NB4 (cell line): ENCODE measurements at places on chromosomes 16 and 17.
A peak's percentile ranks its signal among the peaks of the same experiment; 100 is the strongest.

DNA sequence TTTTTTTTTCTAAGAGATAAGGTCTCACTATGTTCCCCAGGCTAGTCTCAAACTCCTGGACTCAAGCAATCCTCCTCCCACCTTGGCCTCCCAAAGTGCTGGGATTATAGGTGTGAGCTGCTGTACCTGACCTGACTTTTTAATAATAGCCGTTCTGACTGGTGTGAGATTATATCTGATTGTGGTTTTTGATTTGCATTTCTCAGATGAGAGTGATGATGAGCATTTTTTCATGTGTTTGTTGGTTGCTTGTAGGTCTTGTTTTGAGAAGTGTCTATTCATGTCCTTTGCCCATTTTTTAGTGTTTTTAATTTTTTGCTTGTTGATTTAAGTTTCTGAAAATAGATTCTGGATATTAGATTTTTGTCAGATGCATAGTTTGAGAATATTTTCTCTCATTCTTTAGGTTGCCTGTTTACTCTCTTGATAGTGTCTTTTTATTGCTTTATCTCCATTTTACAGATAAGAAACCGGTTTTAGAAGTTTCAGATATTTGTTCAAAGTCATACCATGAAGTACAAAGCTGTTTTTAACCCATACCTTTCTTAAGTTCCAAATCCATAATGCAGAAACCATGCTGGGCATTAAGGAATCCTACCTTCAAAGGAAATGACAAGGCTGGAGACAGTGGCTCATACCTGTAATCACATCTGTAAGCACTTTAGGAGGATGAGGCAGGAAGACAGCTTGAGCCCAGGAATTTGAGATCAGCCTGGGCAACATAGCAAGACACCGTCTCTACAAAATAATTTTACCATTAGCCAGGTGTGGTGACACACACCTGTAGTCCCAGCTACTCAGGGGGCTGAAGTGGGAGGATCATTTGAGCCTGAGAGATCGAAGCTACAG lies 168.4 kb upstream of the TBX2 start:
- DNase-seq, result no peak

DNA sequence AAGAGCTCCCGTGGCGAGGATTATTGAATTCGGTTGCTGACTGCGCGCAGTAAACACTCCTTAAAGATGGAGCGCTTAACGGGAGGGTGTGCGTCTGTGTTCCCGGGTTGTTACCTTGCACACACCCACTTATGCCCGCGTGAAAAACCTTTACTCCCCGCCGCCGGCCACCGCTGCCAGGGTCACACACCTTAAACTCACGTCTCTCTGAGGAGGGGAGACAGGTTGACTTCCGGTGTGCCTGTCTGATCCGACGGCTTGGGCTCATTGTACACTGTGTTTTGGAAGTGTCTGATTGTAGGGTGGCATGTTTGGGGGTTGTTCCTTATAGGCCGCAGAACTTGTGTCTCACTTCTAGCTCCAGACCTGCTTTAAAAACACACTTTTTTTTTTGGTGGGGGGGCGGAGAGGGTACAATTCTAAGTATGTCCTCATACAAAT lies 66.8 kb downstream of the KPNA2 start:
- DNase-seq, result peak; percentile 30

GRCh38 chr16:88798772-88799455 lies 4.7 kb upstream of the CDT1 start:
- peak; percentile 78 for DNase-seq

GRCh38 chr17:48543854-48544348 lies 1.0 kb downstream of the HOXB2 start:
- no peak for DNase-seq

DNA sequence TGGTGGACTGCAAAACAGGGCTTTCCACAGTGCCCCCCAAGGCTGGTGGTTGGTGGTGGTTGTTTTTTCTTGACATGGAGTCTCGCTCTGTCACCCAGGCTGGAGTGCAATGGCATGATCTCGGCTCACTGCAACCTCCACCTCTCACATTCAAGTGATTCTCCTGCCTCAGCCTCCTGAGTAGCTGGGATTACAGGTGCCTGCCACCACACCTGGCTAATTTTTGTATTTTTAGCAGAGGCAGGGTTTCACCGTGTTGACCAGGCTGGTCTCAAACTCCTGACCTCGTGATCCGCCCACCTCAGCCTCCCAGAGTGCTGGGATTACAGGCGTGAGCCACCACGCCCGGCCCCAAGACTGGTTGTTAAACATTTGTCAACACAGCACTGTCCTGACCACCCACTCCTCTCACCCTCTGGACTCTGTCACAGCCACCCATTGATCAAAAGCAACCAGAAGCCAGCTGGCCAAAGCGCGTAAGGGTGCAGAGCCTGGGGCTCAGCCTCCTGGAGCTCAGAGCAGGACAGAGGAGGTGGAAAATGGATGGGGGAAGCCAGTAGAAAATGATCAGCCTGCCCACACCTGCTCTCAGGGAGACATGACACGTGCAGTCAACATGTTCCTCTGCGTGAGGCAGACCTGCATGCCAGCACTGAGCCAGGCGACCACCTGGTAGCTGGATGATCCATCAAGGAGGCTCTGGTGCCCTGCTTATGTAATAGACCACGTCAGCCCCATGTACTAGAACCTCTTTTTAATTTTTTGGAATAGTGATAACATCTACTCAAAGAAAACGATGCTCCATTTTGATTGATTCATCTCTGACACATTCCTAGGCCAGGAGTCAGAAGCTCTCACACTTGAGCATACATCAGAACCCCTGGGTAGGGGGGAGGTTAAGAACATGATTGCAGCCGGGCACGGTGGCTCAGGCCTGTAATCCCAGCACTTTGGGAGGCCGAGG lies 14.8 kb upstream of the OSGIN1 start:
- DNase-seq, result no peak

DNA sequence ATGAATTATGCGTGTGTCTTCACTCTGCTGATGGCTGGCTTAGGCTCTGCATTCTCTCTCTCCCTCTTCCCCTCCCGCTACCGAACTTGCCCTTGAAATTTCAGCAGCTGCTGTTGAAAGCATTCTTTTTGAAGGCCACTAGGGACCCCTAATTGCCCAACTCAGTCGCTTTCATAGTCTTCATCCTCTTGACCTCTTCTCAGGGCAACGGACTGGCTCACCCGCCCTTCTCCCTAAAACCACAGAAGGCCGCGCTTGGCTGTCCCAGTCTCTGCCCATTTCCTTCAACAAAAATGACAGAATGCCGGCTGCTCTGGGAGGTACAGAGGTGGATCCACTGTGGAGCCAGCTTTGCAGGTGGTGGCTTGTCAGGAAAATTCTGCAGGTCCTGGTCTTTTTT lies 21.0 kb upstream of the FMNL1 start:
- DNase-seq, result peak; percentile 95

DNA sequence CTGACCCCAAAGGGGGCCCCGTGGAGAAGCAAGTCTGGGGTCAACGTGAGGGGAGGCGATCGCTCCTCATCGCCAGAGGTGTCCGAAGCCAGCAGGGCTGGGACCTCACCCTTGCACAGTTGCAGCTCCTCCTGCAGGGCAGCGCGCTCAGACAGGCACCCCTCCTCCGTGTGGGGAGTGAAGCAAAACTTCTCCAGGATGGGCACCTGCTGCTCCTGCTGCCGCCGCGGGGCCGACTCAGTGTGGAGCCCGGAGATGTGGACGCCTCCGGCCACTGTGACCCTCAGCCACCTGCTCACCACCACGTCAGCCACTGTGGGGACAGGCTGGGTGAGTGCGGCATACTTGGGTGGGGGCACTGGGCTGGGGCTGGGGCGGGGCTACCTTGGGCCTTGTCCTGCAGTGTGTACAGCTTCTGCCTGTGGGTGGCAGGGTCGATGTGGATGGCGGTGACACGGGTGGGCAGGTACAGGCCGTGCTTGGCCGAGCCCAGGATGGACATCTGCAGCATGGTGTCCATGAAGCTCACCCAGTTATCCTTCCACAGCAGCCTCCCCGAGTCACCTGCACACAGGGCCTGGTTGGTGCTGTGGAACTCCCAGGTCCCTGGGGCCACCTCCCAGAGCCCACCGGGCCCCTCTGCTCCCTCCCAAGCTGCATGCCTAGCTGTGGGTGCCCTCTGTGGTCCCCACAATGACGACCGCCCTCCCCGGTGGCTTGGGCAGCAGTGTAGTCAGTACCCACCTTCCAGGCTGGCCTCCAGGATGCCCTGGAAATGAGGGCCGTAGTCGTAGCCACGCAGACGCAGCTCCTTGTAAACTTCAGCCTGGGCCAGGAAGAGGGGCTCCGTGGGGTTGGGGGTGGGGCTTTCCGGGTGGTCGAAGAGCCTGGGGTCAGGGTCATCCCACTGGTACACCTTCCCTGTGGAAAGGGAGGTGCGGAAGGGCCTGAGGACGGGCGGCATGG lies 10.8 kb downstream of the FASN start:
- no peak for DNase-seq

GRCh38 chr16:57736419-57737351 lies 1.1 kb downstream of the KATNB1 start:
- DNase-seq, result no peak

GRCh38 chr17:3879186-3879585 lies 13.7 kb downstream of the CAMKK1 start:
- no peak for DNase-seq

GRCh38 chr16:10408824-10409381 lies 23.0 kb downstream of the ATF7IP2 start:
- DNase-seq, result peak; percentile 12

DNA sequence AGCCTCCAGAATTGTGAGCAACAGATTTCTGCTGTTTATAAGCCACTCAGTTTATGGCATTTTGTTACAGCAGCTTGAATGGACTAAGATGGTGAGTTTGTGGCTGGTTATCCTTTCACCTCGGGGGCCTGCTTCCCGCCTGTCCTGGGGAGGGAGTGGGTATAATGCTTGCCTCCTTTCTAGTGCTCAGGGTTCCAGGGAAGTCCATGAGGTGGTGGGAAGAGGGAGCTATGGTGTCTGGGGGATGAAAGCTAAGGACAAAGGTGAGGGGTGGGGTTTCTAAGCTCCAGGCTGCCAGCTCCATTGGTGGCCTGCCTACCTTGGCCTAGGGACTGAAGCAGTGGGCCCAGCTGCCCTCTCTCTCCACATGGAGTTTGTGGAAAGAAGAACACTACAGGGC lies 50.2 kb upstream of the SDK2 start:
- DNase-seq, result no peak

GRCh38 chr16:23496821-23497542 lies 13.3 kb downstream of the GGA2 start:
- no peak for DNase-seq

GRCh38 chr17:9444687-9445086 lies 130.9 kb downstream of the STX8 start:
- no peak for DNase-seq

GRCh38 chr17:40514013-40514875 lies 12.8 kb upstream of the TNS4 start:
- no peak for DNase-seq

GRCh38 chr17:3843935-3844516 lies 2.0 kb downstream of the NCBP3 start:
- peak; percentile 61 for DNase-seq

DNA sequence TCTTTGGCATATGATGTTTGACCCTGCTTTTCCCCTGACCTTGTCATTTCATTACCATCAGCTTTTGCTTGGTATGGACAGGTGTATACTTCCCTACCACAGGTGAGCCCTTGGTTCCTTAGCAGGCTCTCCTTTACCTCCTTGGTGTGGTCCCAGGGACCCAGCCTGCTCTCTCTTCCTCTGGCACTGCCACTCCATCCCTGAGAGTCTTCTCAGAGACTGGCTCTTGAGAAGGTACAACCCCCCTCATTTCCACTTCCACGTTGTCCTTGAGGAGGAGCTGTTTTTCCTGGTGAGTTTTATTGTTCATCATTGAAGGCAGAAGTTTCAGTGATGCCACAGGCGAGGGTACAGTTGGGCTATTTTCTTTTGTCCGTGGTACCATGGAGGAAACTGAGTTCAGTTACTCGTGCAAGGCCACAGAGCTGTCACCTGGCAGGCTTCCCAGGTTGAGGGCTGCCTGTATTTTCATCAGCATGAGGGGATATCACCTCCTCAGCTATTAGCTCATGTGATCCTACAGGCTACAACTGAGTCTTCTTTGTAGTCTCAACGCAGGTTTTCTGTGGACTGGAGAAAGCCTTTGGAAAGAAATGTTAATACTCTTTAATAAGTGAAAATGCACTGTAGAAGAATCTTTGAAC lies 52.3 kb downstream of the MSI2 start:
- DNase-seq, result no peak

DNA sequence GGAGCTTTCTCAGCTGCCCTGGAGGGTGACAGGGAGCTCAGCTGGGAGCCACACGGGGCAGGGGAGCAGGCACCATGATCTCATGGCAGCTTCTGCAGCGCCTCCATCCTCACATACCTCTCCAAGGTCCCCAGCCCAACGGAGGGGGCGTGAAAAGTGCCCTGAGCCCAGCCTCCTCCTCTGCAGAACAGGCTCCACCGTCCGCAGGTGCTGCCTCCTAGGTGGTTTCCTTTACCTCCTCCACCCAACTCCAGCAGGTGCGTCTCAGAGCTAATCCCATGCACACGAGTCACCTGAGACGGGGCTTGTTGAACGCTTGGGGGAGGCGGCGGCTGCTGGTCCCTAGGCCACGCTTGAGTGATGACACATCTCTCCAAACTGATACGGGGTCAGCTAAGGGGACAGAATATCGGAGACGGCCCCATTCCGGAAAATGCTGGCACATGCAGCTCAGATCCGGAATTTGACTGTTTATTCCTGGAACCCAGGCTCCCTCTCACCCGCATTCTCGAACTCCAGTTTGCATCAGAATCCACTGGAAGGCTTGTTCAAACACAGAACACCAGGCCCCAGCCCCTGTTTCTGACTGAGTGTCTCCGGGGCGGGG lies 387 bp upstream of the SLC38A8 start:
- no peak for DNase-seq

DNA sequence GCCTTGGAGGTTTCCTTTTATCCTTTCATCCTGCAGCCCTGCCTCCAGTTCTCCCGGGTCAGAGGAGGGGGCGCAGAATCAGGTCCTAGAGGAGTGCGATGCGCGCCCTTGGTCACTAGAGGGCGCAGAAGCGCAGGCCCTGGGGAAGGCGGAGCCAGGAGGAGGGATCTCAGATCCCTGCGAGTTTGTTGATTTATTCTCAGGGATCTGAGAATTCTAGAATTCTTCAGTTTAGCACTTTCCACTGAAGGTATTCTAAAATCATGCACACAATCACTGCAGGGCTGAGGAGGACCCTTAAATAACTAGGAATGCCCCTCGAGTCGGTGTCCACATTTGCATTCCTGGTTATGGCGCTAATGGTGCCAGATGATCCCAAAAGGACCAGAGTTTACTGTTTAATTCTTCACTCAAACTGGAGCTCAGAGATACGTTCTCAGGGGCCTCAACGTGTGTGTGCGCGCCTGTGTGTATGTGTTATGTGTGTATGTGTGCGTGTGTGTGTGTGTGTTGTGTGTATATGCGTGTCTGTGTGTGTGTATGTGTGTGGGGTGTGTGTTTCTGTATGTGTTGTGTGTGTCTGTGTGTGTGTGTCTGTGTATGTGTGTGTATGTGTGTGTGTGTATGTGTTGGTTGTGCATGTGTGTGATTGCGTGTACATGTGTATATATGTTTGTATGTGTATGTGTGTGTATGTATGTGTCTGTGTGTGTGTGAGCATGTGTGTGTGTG lies 6.9 kb upstream of the ELAC2 start:
- DNase-seq, result peak; percentile 70
